Stimulated activated CD4-positive, alpha-beta T cell treated with anti-CD3 and anti-CD28 coated beads, TNF-alpha, amount 100 ng/mL, for 4 hours (primary cell): ENCODE measurements at places on chromosomes 5 and 9.

GRCh38 chr9:129816501-129817435 lies 7.2 kb downstream of the TOR1A start:
- no peak for DNase-seq

DNA sequence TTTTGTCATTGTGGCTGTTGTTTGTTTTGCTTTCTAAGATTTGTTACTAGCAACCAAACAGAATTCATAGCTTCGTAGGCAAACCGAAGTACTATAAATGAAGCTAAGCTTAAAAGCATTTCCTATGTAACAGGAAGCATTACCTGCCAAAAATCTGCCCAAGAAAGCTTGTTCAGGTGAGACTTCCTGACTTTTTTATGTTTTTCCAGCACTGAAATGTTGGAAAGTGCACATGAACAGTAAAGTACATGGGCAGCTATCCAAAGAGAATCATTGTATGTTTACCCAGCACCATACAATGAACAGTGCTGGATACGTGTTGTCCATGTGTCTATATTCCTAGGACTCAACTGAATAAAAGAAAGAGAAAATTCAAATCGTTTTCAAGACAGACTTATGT lies 247.1 kb downstream of the NFIB start:
- DNase-seq, result no peak

GRCh38 chr9:14366076-14366475 lies 52.1 kb upstream of the NFIB start:
- DNase-seq, result no peak

DNA sequence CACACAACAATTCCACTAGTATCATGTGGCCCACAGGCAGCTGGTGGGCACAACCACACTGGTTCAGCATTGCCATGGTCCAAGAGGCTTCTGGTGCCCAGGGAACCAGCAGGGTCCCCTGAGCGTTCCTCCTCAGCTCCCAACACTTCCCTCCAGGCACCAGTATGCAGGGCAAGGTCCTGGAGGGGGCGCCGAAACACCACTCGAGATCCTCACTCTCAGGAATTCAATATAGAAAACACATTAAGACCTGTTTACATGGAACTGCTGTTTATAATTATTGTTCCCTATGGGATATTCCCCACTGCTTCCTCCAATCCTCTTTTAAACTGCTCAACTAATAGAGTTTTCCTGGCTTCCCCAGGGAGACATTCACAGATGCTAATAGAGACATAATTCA lies 91.9 kb upstream of the GABRP start:
- no peak for DNase-seq

- DNase-seq, result no peak
These were observed 4.4 kb upstream of the RAPGEF1 start for GRCh38 chr9:131744171-131744719.

DNA sequence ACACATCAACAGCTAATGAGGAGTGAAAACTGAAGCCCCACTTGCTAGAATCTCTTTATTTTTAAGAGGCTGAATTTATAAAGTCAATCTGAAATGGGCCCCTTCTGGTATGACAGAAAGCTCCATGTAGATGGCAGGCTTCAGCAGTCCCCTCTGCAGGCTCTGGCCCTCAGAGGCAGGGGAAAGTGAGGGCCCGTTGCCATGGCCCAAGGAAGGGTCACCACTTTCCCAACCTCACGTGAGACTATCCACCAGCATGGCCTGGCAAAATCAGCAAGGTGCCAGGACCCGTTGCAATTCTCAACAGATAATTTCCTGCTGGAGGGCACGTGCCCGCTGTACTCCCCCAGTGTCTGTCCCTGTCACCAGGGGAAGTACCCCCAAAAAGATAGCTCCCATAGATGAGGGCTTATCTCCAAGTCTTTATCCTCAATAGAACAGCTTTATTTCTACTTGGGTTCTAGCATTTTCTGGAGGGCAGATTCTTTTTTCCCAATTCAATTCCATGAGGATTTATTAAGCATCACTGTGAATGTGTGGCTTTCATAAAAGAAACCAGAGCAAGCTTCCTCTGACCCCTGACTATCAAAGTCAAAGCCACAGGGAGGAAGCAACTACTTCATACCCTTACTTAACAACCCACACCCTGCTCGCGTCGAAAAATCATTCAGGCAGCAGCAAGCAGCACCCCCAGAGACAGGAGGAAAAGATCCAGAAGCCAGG lies 85.4 kb upstream of the FSTL4 start:
- DNase-seq, result no peak
